ENCODE measurements at places on chromosomes 12 and 14.

DNA sequence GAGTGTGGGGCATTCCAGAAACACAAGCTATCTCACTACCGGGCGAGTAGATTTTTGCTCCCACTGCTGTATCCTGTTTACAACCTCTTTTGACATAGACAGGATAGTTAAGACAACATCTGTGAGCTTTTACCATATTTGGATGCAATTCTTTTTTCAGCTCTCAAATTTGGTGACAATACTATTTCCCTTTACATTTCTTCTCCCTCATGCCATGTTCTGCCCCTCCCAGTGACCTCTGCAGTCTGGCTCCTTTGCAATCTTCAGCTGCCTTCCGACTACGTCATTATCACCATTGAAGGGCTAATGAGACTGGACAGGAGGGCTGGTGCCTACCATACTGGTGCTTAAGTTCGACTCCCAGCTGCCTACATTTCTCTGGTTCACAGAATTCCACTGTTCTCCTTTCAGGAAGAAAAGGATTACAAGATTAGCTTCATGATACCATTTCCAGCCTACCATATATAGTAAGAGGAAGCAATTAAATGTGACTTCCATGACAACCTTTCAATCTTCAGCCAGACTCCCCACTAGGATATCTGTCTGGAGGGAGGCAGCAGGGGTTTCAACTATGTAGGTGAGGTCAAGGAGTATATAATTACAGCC, 251.6 kb downstream of the PHLDA1 start:
- no peak for DNase-seq

GRCh38 chr12:72790273-72790672, 518.1 kb downstream of the TRHDE start:
- DNase-seq: no peak

GRCh38 chr12:126163984-126164383, 1098.7 kb downstream of the AACS start:
- DNase-seq: no peak

DNA sequence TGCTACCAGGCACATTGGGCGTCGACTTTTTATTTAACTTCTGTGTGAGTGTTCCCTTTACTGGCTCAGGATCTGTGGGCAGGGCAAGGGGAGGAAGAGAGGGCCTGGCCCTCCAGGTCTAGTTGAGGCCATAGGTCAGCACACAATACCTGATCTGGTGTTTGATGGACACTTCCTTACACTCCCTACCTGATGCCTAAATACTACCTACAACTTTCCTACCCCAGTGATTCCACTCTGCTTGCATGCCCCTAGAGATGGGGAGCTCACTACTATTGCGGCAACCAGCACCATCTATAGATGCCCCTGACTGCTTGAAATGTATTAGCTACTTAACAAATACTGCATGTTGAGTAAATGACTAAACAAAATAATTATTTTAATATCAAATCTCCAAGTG, 20.8 kb upstream of the BEGAIN start:
- DNase-seq: no peak

- no peak for DNase-seq
These were observed 30.0 kb upstream of the EID3 start for GRCh38 chr12:104273503-104273902.

GRCh38 chr12:102992297-102992696, 34.8 kb downstream of the ASCL1 start:
- no peak for DNase-seq

DNA sequence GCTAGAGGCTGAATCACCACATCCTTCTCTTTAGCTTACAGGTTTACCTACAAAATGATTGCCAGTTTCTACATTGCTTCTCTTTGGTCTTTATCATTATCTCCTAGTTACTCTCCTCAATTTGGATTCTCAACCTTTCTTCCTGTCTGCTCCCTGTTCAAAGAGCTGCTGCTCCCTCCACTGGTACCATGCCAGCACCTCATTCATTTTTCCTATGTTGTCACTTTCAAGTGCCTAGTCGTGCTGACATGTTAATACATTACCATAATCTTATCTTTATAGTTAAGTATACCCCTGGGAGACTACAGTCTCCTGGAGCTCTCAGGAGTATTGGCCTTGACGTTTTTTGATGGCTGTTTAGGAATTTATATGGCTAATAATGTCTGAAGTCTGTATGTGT, 14.2 kb downstream of the FRS2 start:
- DNase-seq: no peak

- DNase-seq: no peak
These were observed 25.9 kb downstream of the UBE2N start for GRCh38 chr12:93415723-93416464.

- DNase-seq: no peak
These were observed 20.5 kb downstream of the PLEKHH1 start for GRCh38 chr14:67553547-67553946.

DNA sequence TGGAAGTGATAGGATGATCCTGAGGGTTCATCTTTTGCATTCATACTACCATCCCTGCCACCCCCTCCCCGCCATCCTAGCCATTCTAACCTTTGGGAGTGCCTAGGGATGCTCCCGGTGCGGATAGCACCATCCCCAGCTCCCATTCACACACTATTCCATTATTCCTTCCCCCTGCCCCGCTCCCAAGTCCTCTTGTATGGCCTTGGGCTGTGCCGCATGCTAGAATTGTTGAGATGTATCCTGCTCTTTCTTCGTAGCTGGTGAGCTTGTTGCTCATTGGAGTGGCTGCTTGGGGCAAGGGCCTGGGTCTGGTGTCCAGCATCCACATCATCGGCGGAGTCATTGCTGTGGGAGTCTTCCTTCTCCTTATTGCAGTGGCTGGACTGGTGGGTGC, 644 bp downstream of the TSPAN31 start:
- no peak for DNase-seq

- DNase-seq: no peak
These were observed 1.2 kb upstream of the NEMP1 start for GRCh38 chr12:57079821-57080220.

GRCh38 chr12:74514098-74514872, 23.4 kb upstream of the ATXN7L3B start:
- DNase-seq: no peak

DNA sequence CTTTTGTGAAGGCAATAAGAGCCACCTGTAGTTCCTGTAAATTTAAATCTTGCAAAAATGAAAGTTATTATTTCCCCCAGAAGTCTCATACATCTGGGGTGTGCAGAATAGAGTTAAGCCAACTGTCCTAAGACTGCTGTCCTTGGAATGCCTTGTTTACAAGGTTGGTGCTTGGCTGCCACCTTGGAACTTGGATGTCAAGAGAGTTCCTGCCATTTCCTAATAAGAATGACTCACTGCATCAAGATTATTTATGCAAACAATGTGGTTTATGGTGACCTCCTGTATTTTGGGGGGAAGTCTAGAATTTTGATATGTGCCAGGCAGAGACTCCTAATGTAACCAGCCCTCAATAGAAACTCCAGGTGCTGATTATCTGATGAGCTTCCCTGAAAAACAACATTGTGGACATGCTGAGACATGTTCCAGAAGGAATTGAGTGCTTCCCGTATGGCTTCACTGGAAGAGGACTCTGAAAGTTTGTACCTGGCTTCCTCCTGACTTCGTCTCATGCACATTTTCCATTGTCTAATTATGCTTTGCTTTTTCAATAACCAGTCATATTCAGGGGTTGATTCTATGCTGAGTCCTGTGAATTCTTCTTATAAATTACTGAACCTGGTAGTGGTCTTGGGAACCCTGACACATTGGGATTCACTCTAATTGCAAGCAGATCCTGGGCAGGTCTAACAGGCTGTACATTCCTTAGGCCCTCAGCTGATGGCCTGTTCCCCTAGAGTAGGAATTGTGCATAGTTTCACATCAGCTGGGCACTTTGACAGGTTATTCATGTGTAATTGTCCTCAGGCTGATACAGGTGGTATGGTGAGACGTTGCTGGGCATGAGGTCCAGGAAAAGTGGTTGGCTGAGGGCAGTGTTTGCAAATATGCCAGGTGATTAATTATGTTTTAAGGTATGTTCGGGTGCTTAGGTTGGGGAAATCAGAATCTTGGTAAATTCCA, 1370.7 kb upstream of the TMEM132C start:
- no peak for DNase-seq

- no peak for DNase-seq
These were observed 44.3 kb downstream of the SCYL2 start for GRCh38 chr12:100311317-100311716.

DNA sequence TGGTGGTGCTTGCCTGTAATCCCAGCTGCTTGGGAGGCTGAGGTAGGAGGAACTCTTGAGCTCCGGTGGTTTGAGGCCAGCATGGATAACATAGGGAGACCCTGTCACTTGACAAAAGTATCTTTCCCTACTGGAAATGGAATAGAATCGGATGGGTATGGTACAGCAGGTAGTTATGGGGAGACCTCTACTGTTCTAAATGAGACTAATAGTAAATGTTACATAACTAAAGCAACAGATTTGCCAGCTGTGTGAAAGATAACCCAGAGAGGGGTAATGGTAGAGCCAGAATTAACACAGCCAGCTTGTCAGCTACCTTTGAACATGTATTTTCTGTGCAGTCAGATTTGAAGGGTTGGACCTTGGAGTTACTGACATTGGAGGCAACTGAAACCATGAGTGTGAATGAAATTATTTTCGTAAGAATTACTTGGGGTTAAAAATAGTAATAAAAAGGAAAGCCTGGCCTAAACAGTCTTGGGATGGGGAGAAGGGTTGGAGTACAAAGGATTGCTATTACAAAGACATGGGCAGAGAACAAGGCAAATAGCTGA, 21.7 kb upstream of the NUP107 start:
- DNase-seq: no peak

DNA sequence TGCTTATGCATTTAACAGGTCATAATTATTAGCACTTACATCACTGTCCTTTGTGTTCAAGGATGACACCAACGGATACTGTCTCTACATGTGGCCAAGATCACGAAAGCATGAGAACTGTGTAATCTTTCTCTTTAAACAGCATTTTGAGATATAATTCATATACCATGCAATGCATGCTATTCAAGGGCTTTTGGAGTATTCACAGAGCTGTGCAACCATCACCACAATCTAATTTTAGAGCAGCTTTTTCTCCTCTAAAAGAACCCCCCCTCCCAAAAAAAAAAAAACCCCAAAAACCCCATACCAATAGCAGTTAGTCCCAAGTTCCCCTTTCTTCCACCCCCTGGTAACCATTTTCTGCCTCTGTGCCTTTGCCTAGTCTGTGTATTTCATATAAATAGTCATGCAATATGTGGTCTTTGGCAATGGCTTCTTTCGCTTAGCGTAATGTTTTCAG, 60.6 kb downstream of the SPRING1 start:
- no peak for DNase-seq

DNA sequence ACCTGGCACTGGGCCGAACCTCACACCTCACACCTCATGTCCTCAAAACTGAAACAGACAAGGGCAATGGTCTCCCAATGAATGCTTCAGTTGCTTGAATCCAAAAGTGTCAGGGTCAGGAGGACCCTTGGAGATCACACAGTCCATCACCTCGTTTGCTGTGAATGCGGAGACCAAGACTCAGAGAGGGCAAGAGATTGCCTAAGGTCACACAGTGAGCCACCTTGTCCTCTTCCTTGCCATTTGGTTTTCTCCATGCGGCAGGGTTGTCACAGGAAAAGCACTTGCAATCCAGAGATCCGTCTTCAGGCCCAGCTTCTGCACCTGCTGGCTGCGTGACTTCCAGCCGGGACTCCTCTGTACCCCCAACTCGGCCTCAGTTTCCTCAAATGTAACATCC, 28.0 kb downstream of the MVK start:
- no peak for DNase-seq

- no peak for DNase-seq
These were observed 171.0 kb upstream of the FOXN3 start for GRCh38 chr14:89588016-89588415.

- DNase-seq: peak; percentile 36
These were observed 627 bp downstream of the CPM start for GRCh38 chr12:68932128-68932960.

- DNase-seq: no peak
These were observed 668.4 kb upstream of the FBXO33 start for GRCh38 chr14:40100544-40101196.

DNA sequence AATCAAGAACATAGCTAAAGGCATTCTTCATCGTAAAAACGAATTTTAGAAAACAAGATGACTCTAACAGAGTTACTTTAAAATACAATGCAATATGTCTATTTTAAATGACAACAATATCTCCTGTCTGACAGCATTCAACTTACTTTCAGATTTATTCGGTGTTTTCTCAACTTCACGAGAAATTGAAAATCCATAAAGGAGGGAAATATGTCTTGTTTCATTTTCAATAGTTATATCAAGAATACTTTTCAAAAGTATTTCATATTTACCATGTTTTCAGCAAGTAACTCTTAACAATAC, 254.8 kb downstream of the DAD1 start:
- DNase-seq: no peak

DNA sequence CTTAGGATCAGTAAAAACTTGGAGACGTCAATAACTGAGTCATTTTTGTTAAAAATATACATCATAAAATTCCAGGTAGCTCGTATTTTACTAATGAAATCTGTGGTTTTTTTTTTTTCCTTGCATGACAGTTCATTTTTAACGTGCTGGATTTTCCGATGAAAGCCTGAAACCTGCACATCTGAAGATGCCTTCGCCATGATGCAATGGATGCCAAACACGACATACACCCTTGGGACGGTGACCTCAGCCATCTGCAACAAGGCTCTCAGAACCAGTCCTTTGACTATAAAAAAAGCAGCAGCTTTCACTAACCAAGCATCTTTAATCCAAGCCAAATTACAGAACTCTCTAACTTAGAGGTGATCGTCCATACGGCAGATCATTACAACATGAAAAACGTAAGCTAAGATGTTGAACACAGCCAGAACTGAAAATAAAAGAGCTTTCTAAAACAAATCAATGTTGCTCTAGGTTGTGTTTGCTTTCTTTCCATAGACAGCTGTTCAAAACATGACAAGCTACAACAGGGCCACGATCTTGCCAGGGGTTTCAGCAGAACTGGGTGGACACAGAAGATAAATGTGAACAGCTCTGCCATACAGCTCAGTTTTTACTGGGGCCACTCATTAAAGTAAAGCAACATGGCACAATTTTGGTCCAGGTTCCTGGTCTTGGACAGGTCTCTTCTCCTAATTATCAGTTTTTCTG, 7.8 kb downstream of the NIN start:
- DNase-seq: peak; percentile 17

GRCh38 chr12:58066296-58066695, 124.9 kb downstream of the ATP23 start:
- DNase-seq: no peak
